ENCODE measurements at places on chromosomes 5 and 9. TPM values are rescaled to one million over a fixed set of nuclear protein-coding genes. Genes with fewer than 3 reads are reported as not detected.

CDH12 gene
- polyA plus RNA-seq, result 0.02 TPM

DNA sequence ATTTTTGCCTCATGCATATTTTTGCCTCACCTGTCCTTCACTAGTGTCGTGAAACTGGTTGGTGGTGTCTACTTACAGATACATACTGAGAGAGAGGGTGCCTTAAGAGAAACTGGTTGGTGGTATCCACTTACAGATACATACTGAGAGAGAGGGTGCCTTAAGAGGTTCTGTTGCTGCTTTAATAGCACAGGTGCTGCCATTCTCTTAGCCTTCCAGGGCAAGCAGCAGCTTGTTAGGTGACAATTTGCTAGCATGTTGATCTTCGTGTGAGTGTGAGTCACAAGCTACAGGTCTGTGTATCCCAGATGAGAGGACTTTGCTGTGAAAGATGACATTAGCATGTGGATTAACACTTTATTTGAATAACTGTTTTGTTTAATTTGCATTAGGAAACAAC lies 1.4 kb downstream of the PTTG1 start:
- H3K4me1 ChIP-seq, result peaks cover 8% of the 10 kb centered on the region
- H3K36me3 ChIP-seq, result no peaks in the 10 kb centered on the region
- H3K4me3 ChIP-seq, result no peak overlapping the region
- no peak for DNase-seq

- no peak overlapping the region for H3K4me3 ChIP-seq
- peak overlapping the region; percentile 68 for H3K27ac ChIP-seq
- H3K4me1 ChIP-seq, result no peaks in the 10 kb centered on the region
- peaks cover 10% of the 10 kb centered on the region for H3K36me3 ChIP-seq
- no peaks in the 10 kb centered on the region for H3K27me3 ChIP-seq
Measured at GRCh38 chr9:114372921-114373448, 14.8 kb downstream of the AKNA start.

GRCh38 chr5:35678661-35679060 lies 61.0 kb downstream of the SPEF2 start:
- H3K4me3 ChIP-seq, result no peak overlapping the region
- no peak overlapping the region for H3K27ac ChIP-seq
- H3K4me1 ChIP-seq, result peaks cover 10% of the 10 kb centered on the region
- DNase-seq, result no peak

Data from liver (tissue), 10 donors.